ENCODE measurements at places on chromosomes 5 and 9.
A peak's percentile ranks its signal among the peaks of the same experiment; 100 is the strongest.

- no peak for DNase-seq
These were observed 63.3 kb downstream of the CWC27 start for GRCh38 chr5:64831996-64832395.

GRCh38 chr9:2872250-2872930 lies 28.5 kb upstream of the PUM3 start:
- DNase-seq, result no peak

GRCh38 chr5:172913117-172913850 lies 45.9 kb upstream of the RPL26L1 start:
- no peak for DNase-seq

DNA sequence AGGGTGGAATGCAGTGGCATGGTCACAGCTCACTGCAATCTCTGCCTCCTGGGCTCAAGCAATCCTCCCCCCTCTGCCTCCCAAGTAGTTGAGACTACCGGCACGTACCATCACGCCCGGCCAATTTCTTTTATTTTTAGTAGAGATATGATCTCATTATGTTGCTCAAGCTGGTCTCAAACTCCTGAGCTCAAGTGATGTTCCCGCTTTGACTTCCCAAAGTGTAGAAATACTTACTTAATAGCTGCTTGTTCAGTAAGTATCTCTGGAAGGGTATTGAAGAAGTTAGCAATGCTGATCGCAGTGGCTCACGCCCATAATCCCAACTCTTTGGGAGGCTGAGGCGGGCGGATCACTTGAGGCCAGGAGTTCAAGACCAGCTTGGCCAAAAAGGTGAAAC lies 35.7 kb upstream of the PLIN2 start:
- DNase-seq, result no peak

- no peak for DNase-seq
These were observed 133.0 kb upstream of the IQGAP2 start for GRCh38 chr5:76269932-76270610.

DNA sequence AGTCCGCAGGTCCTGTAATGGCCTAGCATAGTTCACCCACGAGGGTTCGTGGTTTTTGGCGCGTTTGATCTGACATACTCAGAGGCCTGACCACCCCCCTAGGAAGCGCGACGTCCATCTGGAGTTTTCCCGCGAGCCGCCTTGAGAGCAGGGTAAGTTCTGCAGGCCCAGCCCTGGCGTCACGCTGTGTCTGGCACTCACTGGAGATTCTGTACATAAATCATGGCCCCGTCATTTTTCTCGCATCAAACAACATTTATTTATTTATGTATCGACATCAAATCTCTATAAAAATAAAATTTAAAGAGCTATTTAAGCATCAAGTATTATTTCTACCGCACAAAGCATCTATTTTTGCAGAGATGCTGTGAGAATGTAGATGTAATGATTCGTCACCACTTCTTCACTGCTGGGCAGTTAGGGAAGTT lies 437 bp upstream of the TRIM41 start:
- DNase-seq, result no peak

GRCh38 chr5:151085517-151086041 lies 4.7 kb upstream of the TNIP1 start:
- DNase-seq, result no peak

DNA sequence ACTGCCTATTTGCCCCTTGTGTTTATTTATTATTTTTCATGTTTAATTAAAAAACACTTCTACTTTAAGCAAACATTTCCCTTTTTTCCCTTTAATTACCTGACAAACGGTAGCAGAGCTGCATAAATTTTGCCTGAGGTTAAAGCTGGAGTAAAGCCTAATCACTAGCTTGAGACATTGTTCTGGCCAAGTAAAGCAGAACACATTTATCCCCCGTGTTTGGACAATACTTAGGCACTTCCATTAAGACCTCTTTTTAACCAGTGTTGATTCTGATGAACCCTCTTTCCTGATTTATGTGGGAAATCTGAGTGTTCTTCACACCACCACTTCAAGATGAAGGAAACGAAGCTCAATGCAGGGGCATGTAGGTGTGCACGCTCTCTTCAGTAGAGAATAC lies 54.5 kb downstream of the BNC2 start:
- DNase-seq, result no peak

GRCh38 chr5:143758015-143758414 lies 53.9 kb upstream of the HMHB1 start:
- no peak for DNase-seq

DNA sequence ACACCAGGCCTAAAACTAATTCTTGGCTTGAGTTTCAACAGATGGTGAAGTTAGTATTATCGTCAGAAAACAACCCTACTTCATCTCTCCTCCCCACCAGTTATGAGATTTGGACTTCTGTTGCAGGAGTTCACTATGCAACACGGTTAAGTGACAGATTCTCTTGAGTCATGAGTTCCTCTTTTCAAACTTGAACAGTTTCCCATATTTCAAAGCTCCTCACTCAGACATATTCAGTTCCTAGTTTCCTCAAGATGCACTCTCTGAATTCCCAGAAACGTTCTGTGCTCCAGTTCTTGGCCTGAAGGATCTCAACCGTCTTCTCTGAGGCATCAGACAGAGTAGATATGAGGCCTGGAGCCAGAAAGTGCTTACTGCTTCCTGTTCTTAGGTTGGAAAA lies 7.3 kb upstream of the PTGER4 start:
- DNase-seq, result no peak

GRCh38 chr9:95724253-95724991 lies 151.1 kb upstream of the ERCC6L2 start:
- DNase-seq, result no peak

DNA sequence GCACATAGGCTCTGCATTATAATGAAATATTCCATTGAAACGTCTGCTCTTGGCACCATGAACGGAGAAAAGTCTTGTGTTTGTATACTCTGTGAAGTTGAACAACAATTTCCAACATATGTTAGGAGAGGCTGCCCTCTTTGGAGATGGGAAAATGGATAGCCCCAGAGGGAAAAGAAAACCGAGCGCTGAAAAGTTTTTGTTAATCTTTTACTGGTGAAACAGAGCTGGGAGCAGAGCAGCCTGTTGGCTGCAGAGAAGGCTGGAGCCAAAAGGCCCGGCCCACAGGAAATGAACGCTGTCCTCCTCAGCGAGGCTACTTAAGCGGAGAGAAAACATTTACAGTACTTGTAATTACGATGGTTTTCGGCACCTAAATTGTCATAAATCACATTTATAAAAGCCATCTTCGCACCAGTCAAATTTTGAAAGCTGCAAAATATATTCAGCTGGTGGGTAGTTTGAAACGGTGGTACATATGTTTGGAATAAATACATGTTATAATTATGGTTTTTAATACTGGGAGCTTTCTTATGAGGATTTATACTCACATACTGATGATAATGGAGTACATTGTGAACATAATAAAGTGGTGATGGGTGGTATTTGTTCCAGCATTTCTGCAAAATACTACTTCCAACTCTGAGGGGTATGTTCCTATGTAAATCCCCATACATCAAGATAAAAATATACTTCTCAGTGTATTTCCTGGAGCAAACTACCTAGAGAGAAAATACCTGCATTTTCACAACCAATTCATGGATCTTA lies 129.6 kb upstream of the CNTLN start:
- DNase-seq, result no peak

GRCh38 chr9:69757996-69758675 lies 1.7 kb downstream of the PTAR1 start:
- peak; percentile 13 for DNase-seq

GRCh38 chr9:106892632-106893031 lies 29.7 kb downstream of the ZNF462 start:
- no peak for DNase-seq

GRCh38 chr5:58849223-58849622 lies 266.3 kb downstream of the RAB3C start:
- no peak for DNase-seq

Measured in hematopoietic multipotent progenitor cell treated with erythropoietin and hydrocortisone succinate and interleukin-3 and kit ligand, for 8 days (in vitro differentiated cells).